ENCODE measurements at places on chromosomes 13 and 19.

GRCh38 chr13:33515146-33515545, 229.6 kb upstream of the STARD13 start:
- DNase-seq, result no peak

DNA sequence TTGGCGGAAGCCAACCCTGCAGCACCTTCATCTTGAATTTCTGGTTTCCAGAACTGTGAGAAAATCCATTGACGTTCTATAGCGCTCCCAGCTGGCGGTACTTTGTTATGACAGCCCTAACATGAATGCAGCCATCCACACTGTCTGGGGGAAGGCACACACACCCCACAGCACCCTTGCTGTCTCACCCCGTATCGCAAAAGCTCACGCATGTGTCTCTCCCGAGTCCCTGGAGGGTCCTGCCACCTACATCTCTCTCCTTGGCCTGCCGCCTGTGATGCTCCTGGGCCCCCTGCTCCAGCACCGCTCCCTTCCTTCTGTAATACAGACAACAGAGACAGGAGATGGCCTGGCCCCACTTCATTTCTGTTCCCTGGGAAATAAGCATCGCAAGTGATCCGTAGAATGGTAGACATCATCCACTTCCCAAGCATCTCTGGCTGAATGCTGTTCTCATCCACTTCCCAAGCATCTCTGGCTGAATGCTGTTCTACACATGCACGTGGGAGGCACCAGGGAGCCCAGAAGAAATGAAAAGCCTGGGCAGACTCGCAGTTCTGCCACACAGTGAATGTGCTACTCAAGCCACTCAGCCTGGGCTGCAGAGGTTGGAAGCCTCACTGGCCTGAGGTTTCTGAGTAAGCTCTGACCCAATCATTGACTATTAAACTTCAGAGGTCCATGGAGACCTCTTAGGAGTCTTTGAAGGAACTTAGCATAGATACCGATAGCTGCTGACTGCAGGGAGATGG, 29.6 kb downstream of the EPN1 start:
- DNase-seq, result no peak

GRCh38 chr19:8361921-8362793, 1.8 kb upstream of the ANGPTL4 start:
- DNase-seq, result no peak

DNA sequence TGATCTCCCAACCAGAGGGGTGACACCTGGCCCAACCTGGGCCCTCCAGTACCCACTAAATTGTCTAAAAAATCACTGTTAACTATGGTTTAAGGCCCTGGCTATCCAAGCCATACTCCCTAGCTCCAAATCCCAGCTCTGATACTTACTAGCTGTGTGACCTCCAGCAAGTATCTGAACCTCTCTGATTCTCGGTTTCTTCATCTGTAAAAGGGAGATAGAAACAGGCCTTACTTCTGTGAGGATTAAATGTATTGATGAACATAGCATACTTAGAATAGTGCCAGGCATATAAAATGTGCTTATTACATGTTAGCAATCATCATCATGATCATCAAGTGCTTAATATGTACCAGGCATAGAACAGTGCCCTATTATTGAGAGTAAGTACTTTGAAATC, 4.7 kb downstream of the LRFN1 start:
- DNase-seq, result no peak

DNA sequence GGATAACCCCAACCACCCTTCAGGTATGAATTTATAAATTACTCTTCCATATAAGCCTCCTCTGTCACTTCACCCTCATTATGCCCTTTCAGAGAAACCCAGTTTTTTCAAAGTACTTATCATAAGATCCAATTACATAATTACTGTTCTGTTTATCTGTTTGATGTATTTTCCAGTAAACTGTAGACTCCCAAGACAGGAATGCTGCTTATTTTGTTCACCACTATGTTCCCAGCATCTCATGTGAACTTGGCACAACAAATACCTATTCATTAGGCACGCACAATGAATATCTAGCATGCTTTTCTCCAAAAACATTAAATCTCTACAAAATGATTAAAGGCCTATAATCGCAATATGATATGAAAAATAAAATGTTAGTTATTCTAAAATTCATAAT, 13.2 kb downstream of the ENOX1 start:
- DNase-seq, result no peak

GRCh38 chr13:27079421-27079958, 92.1 kb downstream of the USP12 start:
- DNase-seq, result no peak

GRCh38 chr13:93900731-93901130, 578.8 kb downstream of the DCT start:
- no peak for DNase-seq

DNA sequence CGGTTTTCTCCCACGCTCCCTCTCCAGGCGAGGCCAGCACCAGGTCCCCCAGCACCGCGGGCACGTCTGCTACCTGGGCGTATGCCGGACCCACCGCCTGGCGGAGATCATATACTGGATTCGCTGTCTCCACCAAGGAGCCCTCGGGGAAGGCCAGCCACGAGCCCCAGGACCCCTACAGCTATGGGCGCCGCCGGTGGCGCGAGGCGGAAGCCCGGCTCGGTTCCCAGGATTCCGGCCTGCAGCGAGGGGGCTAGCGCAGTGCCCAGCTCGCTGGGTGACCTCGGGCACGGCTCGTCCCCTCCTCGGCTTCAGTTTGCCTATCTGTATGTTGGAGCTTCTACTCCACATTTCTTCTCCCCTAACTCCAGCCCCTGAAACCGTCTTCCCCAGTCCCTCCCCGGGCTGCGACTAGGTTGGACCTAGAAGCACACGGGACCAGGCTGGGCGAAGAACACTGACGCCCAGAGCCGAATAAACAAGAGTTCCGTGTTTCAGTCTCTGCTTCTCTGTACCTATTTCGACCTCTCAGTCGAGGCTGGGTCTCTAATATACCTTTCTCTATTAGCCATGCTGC, 749 bp upstream of the CPT1C start:
- no peak for DNase-seq
